ENCODE measurements at places on chromosomes 4 and X.

DNA sequence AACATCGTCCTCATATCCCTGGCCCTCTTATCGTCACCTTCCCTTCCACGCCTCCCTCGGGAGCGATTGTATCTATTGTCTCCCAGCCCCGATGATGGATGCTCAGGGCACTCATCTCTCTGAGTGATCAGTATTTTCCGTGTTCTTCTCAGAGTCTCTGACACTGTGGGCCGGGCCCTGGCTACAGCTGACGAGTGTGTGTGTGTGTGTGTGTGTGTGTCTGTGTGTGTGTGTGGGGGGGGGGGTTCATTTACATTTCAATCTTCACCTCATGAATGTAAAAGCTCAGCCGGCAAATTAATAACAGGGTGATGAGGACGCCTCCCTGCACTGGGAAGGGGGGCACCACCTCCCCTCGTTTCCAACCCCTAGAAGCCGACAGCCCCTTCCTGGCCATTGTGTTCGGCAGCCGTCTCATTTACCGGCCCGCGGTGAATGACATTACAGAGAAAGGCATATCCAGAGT lies 159.5 kb downstream of the SHOX start:
- DNase-seq = no peak

DNA sequence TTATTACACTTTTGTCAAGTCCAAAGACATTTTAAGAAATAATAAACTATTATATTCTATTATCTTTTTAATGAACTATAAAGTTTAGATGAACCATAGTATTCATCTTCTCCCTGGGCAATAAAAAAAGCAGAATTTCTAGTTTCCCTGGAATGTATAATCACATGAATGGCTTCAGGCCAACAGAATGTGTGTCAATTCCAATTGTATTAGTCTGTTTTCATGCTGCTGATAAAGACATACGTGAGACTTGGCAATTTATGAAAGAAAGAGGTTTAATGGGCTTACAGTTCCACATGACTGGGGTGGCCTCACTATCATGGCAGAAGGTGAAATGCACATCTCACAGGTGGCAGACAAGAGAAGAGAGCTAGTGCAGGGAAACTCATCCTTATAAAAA lies 70.7 kb upstream of the ANXA10 start:
- no peak for DNase-seq

GRCh38 chr4:139735381-139736273 lies 70.0 kb downstream of the MGST2 start:
- peak; percentile 12 for DNase-seq

GRCh38 chrX:17390419-17390850 lies 15.4 kb downstream of the NHS start:
- no peak for DNase-seq

DNA sequence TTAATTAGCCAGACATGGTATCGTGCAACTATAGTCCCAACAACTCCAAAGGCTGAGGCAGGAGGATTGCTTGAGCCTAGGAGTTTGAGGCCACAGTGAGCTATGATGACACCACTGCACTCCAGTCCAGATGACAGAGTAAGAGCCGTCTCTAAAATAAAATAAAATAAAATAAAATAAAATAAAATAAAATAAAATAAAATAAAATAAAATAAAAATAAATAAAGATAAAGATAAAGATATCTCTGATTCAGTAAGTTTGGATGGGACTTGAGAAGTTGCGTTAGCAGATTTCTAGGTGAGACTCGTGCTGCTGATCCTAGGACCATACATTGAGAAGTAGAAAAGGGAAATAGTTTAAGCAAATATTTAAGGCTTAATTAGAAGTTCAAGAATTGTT lies 254.8 kb upstream of the FAM241A start:
- DNase-seq = no peak

DNA sequence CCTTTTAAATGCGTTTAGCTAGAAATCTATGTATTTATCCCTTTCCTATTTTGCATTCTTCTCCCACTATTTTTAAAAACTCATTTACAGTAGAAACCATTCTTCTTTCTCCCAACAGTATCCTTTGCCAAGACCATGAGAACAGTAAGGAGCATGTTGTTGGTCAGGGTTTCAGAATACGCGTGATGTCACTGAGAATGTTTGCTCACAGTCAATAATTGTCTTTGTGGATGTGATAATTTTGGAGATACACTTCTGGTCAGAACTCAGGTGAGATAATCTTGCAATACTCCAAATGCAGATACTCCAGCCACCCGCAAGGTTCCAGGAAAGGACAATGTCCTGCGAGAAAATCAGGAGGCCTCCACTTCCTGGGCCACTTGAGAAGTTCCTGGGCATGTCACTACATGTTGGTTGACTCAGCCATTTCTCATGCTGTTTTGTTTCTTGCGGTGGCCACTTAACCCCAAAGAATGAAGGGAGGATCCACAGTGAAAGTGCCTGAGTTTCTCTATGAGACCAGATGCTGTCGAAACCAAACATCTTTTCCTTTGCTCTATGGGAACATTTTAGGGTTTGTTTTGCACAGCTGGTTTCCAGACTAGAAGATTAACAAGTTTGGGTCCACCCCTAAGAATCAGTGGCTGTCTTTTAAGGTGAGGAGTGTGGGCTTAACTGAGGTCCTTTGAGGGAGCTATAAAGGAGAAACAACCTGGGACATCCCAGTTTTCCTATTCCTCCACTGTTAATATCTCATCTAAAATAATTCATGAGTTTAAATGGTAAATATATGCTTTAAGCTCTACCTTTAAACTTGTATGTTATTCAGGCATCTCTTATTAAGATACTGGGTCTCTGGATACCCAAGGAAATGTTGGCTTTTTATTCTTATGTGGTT lies 116.0 kb downstream of the SOWAHB start:
- no peak for DNase-seq

DNA sequence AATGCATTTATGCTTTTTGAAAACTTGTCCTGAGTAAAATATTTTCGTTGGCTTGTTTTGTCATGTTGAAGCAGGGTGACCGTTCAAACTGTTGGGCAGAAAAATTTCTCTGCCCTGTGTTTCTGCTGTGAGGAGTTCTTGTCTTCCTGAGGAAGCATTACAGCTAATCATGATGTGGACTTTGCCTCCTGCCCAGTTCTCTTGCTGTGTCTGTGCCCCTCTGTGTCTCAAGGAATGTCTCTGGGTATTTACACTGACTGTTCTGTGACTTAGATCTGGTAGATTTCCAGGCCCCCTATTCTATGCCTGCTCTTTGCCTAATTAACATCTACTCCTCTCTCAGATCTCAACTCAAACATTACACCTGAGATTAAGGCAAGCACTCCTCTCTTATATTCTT lies 30.4 kb upstream of the RPL34 start:
- DNase-seq = no peak

DNA sequence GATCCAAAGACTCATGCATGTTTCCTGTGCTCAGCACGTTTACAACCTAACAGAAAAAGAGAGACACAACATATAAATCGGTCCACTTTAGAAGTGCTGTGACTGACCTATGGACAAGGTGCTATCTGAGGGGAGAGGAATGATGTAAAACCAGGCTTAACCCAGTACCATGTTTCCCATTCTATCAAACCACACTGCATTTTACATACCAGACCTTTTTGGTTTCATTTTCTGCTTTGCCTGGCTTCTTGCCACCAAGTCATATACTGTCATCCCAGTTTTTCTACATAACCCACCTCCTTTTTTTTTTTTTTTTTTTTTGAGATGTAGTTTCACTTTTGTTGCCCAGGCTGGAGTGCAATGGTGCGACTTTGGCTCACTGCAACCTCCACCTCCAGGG lies 82.2 kb downstream of the KLF8 start:
- peak; percentile 32 for DNase-seq

- DNase-seq = no peak
Observed at GRCh38 chrX:133461231-133461630, 45.9 kb upstream of the GPC4 start.

GRCh38 chrX:42028109-42028508 lies 104.8 kb upstream of the CASK start:
- DNase-seq = no peak

- no peak for DNase-seq
Observed at GRCh38 chr4:46432923-46433322, 43.0 kb upstream of the GABRA2 start.

DNA sequence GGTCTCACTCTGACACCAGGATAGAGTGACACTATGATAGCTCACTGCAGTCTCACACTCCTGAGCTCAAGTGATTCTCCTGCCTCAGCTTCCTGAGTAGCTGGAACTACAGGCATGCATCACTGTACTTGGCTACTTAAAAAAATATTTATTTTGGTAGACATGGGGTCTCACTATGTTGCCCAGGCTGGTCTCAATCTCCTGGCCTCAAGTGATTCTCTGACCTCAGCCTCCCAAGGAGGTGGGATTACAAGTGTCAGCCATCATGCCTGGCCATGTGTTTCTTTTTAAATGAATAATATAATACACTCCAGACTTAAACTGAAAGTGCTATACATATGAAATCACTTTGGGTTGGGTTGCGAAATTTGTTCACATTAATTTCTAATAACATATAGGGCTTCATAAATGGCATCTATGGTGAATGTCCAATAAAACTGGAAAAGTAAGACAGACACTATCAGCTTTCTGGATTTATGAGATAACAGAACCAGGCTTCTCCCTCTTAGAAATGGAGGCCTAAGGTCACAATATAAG lies 48.0 kb downstream of the SEC24D start:
- no peak for DNase-seq

GRCh38 chr4:118918388-118918787 lies 29.7 kb downstream of the SYNPO2 start:
- DNase-seq = no peak

- peak; percentile 32 for DNase-seq
Observed at GRCh38 chr4:40316782-40317635, 18.1 kb upstream of the CHRNA9 start.

DNA sequence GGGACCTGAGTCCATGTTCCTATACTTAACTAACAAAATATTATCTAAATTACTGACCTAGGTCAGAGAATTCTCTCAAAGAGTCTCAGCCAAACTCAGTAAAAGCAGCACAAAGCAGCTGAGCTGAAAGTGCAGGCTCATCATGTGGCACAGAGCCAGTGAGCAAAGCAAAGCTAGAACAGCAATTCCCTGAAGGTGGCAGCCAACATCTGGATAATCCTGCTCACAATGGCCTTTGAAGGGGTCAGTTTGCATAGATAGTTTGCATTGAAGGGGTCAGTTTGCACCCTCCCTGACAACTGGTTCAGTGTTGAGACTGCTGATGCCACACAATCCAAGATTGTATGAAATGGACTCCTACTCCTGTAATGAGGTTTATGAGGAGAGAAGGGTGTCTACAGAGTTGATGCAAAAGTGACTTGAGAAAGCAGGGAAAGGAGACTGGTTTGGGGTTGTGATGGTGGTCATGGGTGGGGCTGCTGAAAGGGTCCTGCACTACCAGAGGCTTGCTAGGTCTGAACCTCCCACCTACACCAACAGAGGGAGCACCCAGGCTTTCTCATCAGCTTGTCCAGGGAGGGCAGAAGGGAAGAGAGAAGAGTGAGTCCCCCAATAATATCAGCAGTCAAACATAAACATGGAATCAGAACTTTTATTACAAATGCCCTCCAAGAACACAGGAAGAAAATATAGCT lies 39.7 kb downstream of the TRIM61 start:
- DNase-seq = no peak

DNA sequence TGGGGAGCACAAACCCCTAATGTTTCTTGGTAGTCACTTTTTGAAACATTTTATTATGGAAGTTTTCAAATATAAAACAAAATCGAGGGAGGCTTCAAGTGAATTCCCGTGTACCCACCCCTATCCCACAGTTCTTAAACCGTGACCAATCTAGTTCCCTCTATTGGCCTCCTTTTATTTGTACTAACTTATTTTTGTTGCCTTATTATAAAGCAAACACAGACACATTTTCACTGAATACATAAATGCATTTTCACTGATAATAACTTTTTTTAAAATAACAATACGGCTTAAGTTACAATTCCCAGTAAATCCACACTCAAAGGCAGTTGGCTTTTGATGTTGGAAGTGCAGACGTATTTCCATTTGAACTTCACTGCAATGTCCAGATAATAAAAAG lies 9.3 kb downstream of the HMX1 start:
- no peak for DNase-seq

GRCh38 chr4:25710637-25711036 lies 55.0 kb downstream of the SLC34A2 start:
- DNase-seq = no peak

DNA sequence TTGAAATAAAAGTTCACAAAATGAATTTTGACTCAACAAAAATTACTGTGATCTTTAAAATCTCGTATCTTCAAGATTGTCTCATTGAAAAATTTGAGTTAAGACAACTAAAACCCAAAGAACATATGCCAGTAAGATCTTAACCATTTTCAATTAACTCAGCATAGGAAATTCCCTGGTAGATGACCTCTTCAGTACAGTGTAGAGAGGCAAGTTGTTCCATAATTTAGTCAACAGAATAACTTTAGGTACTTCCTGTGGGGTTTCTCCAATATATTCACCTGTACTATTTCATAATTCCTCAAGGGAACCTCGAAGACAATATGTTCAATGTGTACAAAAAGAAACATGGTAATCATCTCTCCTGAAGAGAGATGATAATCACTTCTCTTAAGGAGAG lies 145.3 kb downstream of the COL25A1 start:
- DNase-seq = no peak

GRCh38 chr4:74367656-74368290 lies 2.8 kb downstream of the EREG start:
- DNase-seq = no peak

- DNase-seq = no peak
Observed at GRCh38 chr4:89998469-89999011, 103.9 kb downstream of the MMRN1 start.

DNA sequence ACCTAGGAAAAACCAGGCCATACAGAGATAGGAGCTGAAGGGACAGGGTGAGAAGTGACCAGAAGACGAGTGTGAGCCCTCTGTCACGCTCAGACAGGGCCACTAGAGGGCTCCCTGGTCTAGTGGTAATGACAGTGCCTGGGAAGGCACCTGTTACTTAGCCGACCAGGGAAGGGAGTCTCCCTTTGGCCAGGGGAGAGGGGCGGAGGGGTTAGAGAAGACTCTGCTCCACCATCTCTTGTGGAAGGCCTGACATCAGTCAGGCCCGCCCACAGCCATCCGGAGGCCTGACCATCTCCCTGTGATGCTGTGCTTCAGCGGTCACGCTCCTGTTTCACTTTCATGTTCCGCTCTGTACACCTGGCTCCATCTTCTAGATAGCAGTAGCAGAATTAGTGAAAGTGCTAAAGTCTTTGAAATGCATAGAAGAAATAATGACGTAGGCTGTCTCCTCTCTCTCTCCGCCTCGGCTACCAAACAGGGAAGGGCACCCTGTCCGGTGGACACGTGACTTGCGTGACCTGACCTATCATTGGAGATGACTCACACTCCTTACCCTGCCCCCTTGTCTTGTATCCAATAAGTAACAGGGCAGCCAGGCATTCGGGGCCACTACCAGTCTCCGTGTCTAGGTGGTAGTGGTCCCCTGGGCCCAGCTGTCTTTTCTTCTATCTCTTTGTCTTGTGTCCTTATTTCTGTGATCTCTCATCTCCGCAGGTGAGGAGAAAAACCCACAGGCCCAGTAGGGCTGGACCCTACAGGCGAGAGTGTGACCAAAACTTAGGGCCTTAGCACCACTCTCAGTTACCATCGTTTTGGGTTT lies 26.7 kb downstream of the HTT-AS start:
- DNase-seq = peak; percentile 70
